ENCODE measurements at places on chromosomes 12 and 14.

DNA sequence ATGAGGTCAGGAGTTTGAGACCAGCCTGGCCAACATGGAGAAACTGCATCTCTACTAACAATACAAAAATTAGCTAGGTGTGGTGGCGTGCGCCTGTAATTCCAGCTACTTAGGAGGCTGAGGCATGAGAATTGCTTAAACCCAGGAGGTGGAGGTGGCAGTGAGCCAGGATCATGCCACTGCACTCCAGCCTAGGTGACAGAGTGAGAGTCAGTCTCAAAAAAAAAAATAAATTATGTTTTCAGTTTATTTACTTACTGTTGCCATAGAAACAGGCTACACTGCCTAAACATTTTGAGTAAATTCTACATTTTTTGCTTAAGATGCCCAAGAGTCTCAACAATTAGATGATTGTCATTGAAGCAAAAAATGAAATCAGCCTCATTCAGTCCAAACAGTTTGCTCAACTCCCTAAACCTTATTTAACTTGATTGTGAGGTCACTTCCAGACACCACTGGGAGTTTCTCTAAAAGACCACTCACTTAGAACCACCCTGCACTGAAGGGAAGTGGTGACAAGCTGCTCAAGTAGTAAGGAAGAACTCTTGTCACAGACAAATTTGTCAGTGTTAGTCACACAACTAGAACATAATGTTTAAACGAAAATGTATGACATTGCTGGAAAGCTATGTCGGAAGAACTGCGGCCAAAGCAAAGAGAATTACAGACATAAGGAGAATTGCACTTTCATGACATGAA lies 9.8 kb upstream of the GNPNAT1 start:
- no peak for DNase-seq

DNA sequence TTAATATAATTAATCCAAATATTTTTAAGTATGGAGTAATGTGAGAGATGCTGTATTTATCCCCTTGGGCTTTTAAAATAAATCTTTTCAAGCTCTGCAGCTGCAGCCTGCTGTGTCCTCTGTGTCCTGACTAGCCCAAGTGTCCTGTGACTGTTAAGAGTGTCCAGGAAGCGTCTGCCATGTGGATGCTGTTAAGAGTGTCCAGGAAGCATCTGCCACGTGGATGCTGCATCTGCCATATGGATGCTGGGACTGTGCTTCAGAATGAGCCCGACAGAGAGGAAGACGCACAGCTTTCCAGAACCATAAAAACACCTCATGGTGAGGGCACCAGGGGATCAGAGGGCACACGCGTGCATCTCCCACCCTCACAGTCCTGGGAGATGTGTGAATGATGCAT lies 307.2 kb downstream of the ADGRD1 start:
- DNase-seq = no peak

- no peak for DNase-seq
Measured at GRCh38 chr14:30227876-30228275, 300.2 kb upstream of the PRKD1 start.

- no peak for DNase-seq
Measured at GRCh38 chr12:12305568-12306300, 38.9 kb upstream of the LRP6 start.

DNA sequence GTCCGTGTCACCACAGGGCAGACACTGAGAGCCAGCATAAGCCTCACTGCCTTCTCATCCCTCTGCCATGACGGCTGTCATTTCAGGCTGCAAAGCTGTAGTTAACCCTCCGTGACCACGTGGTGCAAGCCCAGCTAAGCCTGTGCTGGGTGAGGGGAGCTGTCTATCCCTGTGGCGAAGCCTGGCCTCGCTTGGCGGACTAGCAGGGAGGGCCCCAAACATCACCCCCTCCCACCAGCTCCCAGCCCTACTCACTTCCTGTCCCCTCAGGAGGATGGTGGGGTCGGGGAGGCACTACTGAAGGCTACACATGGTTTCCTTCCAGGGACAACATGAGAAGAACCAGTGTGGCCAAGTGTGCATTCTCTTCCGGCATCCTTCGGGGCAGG lies 88.2 kb downstream of the CHGA start:
- DNase-seq = no peak

- no peak for DNase-seq
Measured at GRCh38 chr12:45259675-45260074, 43.8 kb downstream of the ANO6 start.

GRCh38 chr12:120218680-120219606 lies 18.0 kb upstream of the RPLP0 start:
- no peak for DNase-seq

DNA sequence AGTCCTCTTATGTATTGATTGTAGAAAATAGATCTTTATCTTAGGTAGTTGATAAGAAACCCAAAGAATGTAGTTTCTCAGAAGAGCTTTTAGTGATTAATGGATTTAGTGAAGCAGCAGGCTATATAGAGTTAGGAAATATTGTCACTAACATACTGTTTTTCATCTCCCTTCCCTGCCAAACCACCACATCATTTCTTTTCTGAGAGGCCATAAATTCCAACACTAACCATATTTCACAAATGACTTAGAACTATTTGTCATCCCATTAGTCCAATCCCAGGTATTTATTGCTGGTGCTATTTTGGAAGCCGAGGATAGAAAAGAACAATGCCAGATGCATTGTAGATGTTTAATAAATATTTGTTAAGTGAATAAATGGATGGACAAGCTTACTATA lies 185.7 kb downstream of the KICS2 start:
- no peak for DNase-seq

GRCh38 chr12:19829100-19829853 lies 390.0 kb downstream of the AEBP2 start:
- no peak for DNase-seq

GRCh38 chr12:50947933-50948626 lies 4.3 kb upstream of the HIGD1C start:
- DNase-seq = no peak

DNA sequence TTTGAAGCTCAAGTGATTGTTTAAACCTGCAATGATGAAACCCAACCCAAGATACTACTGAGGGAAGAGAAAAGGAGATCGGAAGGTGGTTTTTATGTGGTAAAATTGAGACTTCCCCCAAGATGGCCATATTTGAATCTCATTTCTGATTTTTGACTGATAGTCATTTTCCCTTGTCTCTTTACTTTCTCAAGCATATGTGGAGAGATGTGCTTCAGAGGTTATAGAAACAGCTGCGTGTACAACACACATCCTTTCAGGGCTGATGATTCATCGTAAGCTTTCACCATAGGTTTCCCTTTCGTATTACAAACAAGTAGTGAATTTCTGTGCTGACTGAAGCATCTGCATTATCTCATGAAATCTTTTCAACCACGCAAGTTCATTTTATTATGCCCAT lies 276.2 kb downstream of the EMP1 start:
- DNase-seq = no peak

GRCh38 chr12:116141833-116142162 lies 135.7 kb downstream of the MED13L start:
- no peak for DNase-seq

- no peak for DNase-seq
Measured at GRCh38 chr12:120116441-120116791, at the start of gene RAB35. Gene RAB35, minus strand, starts transcription at chr12:120116753. Its CDS starts 103 bp downstream, at chr12:120116650.

- DNase-seq = no peak
Measured at GRCh38 chr14:97432586-97432985, 635.4 kb downstream of the VRK1 start.

DNA sequence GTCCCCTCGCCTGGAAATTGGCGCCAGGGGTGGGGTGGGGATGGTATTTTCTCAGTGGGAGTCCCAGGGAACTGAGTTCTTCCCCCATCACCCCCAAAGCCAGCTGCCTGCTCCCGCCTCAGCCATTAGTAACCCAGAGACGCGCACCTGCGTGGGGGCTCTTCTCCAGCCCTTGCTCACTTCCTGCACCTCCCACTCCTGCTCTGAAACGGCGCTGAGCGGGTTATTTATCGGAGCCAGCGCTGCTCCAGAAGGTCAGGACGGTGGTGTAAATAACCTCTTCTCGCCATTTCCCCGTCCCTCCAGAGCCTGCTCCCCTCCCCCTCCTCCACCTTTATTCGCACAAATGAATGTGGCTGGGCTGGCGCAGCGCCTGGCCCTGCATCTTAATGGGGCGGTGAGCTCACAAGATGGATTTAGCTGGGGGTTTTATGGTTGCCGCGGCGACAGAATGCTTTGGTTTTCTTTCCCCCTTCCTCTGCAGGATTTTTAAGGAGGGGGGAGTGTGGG lies 12.2 kb downstream of the GPR84 start:
- DNase-seq = peak; percentile 31

DNA sequence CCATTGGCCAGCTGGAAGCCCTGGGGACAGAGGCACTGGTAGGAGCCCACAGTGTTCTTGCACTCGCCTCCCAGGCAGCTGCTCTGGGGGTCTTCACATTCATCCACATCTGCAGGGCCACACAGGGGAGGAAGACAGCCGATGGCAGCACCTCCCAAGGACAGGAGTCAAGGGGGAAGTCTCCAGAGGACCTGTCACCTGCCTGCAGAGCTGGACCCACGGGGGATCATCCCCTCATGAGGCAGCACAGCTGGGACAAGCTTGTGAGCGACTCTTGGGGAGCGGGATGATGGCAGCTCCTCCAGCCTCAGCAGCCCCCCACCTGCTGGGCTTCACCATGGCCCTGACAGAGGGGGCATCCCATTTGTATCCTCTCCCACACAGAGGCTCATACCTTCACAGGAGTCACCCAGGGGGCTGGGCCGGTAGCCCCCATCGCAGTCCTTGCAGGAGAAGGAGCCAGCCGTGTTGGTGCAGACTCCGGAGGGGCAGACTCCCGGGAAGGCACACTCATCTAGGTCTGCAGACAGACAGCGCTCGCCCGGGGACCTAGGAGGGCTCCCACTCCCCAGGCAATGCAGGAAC lies 15.4 kb downstream of the ISCA2 start:
- DNase-seq = no peak

- DNase-seq = no peak
Measured at GRCh38 chr14:81120501-81120900, 100.3 kb downstream of the GTF2A1 start.

- DNase-seq = no peak
Measured at GRCh38 chr12:123040106-123040505, 59.6 kb downstream of the ARL6IP4 start.

GRCh38 chr12:5830111-5830510 lies 114.9 kb downstream of the ANO2 start:
- no peak for DNase-seq

DNA sequence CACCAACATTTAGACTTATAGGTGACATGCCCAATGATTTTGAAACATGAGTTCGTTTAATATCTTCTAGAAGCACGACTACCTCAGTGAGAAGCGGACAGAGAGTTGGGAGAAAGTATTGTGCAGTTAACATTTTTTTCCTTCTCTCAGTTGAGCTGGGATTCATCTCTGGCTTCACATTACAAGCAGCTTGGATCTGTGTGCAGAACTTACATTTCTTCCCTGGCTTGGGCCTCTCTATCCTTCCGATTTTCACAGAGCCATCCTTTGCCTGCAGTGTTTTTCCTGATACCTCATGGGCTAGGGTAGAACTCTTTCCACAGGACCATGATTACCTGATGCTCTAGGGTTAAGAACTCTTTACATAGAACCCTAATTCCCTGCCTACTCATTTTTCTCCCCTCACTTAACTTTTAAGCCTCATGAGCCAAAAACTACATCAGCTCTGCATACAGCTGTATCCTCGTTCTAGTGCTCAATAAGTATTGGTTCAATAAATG lies 86.5 kb downstream of the FLRT2 start:
- no peak for DNase-seq

DNA sequence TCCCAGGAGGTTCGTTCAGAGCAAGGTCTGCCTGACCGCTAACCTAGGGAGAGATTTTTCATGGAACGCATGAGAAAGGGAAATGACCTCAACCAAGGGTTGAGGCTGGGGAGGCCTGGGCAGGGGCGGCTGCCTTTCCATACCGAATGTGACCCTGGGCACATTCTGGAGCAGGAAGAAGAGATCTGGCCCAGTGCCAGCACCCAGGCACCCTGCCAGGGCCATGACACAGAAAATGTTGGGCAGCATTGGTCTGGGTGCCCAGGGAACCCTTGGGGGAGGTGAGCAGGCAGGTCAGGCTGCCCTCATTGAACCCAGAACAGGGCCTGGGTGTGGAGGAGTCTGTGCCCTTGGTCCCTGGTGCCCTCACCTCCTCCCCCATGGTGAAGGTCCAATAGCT lies 106.8 kb downstream of the CALM1 start:
- DNase-seq = no peak

- no peak for DNase-seq
Measured at GRCh38 chr12:86666316-86666715, 410.1 kb upstream of the MGAT4C start.

GRCh38 chr12:10027311-10027710 lies 3.2 kb upstream of the CLEC9A start:
- DNase-seq = no peak

DNA sequence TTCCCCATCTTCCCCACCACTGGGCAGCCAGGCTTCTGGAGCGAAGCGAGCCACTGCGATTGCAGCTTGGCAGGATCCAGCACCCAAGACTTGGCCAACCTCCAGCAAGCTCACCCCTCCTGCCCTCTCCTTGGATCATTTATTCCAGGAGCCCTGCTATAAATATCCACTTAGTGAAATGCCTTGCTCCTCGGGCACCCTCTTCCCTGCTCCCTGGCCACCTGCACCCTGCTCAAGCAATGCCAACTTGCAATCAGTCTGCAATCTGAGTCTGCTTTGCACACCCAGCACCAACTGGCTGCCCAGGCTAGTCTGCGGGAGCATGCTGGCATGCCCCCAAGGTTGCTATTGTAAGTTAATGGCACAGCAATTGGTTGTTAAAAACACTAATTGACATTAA lies 666.0 kb downstream of the MED13L start:
- no peak for DNase-seq

- DNase-seq = no peak
Measured at GRCh38 chr14:102898776-102899515, 23.5 kb upstream of the AMN start.

DNA sequence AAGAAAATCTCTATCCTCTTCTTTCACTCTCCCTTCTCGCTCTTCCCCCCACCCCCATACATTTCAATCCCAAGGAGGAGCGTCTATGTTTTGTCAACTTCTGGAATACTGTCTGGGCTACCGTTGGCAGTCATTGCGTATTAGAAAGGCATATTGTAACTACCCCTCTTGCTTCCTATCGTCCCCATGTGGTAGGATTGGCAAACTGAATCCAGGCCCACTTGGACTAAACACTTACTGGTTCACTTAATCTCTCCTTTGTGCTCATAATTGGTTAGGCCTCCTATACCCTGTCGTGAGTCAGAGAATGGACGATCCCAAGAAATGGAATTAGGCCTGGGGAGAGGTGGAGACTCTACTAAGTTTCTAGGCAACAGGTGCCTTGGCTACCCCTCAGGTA lies 68.8 kb upstream of the SLC8A3 start:
- DNase-seq = no peak

- no peak for DNase-seq
Measured at GRCh38 chr12:79688376-79689060, 2.2 kb downstream of the PAWR start.

- DNase-seq = no peak
Measured at GRCh38 chr14:36485773-36486172, 34.3 kb downstream of the NKX2-1 start.

All from activated T-cell treated with anti-CD3 and anti-CD28 coated beads, Interleukin-2, amount 50 U/mL, for 1 hour (primary cell).